ENCODE measurements at places on chromosomes 6 and 20.

DNA sequence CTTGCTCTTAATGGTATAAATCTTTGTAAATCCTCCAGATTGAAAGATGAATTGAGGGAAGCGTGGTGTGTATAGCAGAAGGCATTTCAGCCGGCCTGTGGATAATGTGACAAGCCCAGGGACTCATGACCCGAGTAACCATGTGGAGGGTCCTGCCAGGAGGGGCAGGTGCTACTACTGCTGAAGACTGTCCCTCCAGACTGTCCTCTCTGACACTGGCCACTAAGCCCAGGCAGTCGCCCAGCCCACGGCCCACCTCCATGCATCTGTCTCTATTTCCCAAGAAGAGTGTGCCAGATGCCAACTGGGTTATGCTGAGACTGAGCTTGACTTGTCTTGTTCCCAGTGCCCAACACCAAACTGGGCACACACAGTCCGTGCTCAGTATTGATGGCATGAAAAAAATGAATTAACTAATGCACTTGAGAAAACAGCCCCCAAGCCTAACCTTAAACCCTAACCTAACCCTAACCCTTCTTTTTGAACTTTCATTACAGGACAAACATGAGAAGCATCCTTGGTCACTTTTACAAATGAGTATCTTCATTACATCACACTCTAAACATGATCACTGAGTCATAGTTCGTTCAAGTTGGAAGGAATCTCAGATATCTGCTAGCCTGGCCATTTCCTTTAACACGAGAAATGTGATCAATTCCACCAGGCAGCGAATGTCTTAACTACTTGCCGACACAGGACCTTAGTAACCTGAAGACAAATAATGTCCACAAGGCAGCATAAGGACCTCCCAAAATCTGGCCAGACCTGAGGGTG, 182.2 kb upstream of the RREB1 start:
- DNase-seq, result peak; percentile 16

DNA sequence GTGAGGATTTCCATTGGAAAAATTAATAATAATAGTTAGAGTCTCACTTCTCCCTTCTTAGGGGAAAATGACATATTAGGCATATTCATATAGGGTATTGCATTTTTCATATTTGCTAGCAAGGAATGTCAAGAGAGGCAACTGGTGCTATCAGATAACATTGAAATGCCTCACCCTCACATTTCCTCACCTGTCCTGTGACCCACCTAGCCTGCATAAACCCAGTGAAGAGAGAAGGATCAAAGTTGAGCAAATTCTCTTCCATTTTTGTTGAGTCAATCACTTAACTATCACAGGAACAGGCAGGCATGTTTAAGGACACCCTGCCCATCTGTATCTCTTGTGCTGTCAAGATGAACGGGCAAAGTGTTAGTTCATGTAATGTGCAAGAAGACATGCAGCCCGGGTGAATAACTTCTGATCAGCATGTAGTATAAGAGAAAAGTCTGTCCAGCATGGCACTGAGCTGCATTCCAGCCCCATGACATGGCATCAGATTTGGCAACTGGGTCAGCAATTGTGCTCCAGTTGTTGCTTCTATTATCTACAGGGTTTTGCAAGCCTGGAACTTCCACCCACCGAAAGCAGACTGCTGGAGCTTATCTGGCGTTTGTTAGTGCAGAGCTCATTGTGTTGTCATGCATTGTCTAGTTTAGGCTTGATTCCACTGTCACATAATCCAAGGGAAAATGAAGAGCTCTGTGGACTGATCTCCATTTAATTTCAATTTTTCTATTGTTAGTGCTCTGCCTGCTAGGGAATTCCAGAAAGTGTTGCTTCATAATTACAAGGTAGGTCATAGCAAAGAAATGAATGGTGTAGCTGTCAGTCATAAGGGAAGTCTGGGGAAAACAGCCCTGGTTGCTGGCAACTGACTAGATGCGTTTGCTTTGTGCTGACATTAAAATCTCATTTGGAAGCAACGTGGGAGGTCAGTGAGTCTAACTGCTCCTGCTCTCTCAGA, 138.4 kb upstream of the TNFAIP3 start:
- peak; percentile 95 for DNase-seq

GRCh38 chr6:82862543-82862942, 203.1 kb downstream of the UBE3D start:
- DNase-seq, result peak; percentile 91

- no peak for DNase-seq
Observed at GRCh38 chr6:145233955-145234354, 501.4 kb downstream of the EPM2A start.

GRCh38 chr6:62150048-62150663, 135.9 kb downstream of the KHDRBS2 start:
- peak; percentile 30 for DNase-seq

DNA sequence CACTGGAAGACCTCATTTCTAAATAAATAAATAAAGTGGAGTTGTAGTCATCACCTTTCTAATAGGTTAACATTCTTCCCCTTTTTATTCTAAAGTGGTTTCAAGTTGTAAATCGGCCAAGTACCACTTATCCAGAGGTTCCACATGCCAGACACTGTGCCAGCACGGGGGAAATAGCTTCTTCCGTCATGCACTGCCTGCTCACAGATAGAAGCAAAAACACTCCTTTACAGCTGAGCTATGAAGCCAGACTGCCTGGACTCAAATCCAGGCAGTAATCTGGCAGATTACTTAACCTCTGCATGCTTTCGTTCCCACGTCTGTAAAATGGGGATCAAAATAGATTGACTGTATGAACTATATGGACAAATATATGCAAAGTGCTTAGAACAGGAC, 17.2 kb upstream of the SCML4 start:
- DNase-seq, result no peak
